ENCODE measurements at places on chromosomes 7 and 10.
A peak's percentile ranks its signal among the peaks of the same experiment; 100 is the strongest.

- no peak for DNase-seq
These were observed 42.7 kb downstream of the SPDYE5 start for GRCh38 chr7:75534727-75535307.

GRCh38 chr10:67697724-67698131, 1.7 kb upstream of the CTNNA3 start:
- DNase-seq, result no peak

DNA sequence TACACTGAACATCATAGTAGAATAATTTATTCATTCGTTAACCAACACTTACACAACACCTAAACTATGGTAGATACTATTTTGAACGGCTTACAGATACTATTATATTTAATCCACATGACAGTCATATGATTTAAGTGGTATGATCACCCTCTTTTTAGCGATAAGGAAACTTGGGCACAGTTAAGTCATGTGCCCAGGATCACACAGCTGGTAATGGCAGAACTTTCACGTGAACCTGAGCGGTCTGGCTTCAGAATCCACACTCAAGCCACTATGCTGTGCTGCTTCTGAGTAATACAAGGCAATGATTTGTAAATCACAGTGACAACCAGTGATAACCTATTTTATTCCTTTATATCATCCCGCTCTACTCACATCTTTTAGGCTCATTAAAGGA, 99.1 kb downstream of the CELF2 start:
- DNase-seq, result no peak

DNA sequence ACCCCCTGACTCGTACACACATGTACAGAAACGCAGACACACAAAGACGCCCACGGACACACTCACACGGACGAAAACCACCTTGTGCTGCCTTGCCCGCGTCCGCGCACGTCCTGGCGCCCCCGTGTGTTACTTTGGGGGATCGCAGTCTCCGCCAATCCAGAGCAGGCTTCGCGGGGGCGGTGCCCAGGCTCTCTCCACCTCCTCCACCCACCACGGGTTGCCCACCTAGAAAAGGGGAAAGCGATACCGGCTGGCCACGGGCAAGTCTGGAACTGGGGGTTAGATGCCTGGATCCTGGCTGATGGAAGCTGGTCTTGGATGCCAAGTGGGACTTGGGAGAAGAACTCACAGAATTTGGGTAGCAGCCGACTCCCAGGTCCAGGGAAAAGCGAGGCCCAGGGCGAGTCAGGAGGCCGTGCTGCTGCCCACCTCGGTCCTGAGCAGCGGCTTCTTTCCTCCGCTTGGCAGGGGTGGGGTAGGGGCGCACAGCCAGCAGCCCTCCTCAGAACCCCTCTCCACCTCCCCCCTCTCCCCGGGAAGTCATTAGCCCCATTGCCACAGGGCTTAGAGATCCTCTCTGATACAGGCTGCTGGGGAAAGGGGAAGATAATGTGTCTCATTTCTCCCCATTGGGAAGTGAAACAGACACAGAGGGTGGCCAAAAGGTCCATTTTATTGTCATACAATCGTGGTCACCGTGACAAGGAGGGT, 4.6 kb upstream of the VGF start:
- peak; percentile 85 for DNase-seq

DNA sequence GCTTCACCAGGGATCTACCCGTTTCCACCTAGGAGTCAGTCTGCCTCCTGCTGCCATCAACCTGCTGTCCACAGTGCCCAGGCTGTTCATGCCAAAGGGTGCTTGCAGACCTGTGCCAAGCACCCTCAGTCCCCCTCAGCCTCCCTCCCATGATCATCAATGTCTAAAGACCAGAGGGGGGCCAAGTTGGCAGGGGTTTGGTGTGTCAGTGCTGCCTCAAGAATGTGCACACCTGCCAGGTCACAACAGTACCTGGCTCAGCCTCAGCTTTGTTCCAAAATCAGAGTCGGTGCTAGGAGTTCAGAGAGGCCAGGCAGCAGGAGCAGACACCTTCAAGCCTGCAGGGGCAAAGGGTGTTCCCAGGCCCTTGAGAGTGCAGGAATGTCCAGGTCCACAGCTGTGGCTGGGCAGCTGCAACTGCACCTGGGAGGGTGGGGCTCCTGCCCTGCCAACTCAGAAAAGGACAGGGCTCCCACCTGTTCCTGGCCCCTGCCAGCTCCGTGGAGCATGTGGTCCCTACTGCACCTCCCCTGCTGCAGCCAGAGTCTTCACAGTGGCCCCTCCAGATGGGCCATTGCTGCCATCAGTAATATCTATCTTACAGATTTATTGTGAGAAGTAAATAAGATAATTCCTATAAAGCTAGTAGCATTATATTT, 219.5 kb downstream of the POLR1F start:
- no peak for DNase-seq
